Upper lobe of right lung (tissue), 1 donor: ENCODE measurements at places on chromosomes 16 and 17.

DNA sequence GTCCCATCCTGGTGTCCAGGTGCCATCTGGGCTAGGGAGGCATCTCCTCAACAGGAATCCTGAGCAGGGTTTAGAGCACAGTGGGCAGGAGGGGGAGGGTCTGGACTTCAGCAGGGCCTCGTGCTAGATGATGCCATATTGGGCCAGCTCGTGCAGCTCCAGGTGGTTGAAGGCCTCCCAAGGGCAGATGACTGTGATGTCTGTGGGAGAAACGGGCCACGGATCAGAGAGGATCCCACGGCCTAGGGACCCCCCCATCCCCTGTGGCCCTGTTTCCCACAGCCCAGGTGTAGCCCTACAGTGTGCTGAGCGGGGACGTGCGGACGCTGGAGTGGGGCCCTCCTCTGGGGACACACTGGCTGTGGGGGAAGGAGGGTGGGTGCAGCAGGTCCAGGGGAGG is 5.4 kb downstream of the PDE6G start:
- DNase-seq, result no peak

- DNase-seq, result no peak
Observed at GRCh38 chr17:80883831-80884735, 107.6 kb upstream of the CHMP6 start.

DNA sequence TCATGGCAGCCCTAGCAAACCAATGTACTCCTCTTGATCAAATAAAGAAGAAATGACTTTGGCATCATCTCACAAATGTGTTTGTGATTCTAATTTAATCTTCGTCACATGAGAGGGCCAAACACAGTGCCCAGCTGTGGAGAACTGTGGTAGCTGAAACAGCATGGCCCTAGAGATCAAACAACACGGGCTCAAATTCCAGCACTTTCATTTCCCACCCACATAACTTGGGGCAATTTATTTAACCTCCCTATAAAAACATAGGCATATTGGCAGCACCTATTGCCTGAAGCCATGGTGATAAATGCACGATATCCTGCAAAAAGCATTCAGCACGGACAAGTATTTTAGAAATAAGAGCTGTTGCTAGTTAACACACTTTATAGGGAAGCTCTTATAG is 2.5 kb downstream of the ACSM1 start:
- no peak for DNase-seq

GRCh38 chr16:71464231-71464630 is 2.2 kb upstream of the ZNF23 start:
- no peak for DNase-seq

DNA sequence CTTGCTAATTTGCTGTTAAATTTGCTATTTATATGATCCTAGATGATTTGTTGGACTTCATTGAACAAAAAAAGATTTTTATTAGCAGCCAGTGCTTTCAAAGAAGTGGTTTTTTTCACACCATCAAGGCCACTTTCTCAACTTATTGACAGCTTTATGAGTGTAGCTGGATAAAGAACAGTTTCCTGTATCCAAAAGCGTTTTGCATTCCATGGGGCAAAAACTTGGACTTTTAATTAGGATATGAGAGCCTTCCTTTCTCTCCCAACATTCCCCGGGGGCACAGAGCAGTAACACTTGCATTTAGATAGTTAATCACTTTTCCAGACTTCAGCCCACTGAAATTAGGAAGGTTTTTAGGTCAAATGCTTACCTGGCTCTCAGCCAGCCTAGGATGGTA is 177.1 kb upstream of the ELAC2 start:
- DNase-seq, result no peak

DNA sequence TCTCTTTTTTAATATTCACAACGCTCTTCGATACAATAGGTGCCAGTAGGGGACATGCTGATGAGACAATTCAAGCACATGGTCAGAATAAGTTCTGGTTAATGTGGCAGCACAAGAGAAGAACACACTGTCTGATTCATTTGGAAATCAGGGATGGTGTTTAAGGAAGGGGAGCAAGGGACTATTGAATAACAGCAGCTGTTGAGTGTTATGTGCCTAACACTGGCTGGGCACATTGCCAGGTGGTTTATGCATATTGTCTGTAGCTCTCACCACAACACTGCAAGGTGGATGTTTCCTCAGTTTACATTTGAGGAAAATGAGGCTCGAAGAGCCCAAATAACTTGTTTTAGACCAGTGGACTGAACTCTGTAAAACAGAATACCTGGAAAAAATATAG is 44.2 kb downstream of the LYRM9 start:
- no peak for DNase-seq

- DNase-seq, result no peak
Observed at GRCh38 chr17:19760746-19761145, 12.6 kb upstream of the ALDH3A1 start.

DNA sequence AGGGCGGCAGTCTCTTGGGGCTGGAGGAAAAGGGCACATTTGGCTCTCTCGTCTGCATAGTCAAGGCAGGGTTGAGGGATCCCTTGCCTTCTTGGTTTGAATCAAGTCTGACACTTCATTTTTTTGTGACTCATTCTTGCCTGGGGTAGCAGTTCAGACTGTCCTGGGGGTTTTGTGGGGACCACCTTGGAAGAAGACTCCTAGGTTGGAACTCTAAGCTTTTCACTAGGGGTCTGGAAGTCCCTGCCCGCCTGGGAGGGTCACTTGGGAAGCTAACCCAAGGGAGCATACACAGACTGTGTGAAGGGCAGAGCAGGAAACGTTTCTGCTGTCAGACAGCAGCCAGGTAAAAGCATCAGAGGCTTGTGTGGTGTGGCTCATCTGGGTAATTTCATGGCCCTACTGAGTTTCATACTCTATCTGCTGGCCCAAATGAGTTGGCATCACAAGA is 11.3 kb downstream of the YPEL2 start:
- no peak for DNase-seq

DNA sequence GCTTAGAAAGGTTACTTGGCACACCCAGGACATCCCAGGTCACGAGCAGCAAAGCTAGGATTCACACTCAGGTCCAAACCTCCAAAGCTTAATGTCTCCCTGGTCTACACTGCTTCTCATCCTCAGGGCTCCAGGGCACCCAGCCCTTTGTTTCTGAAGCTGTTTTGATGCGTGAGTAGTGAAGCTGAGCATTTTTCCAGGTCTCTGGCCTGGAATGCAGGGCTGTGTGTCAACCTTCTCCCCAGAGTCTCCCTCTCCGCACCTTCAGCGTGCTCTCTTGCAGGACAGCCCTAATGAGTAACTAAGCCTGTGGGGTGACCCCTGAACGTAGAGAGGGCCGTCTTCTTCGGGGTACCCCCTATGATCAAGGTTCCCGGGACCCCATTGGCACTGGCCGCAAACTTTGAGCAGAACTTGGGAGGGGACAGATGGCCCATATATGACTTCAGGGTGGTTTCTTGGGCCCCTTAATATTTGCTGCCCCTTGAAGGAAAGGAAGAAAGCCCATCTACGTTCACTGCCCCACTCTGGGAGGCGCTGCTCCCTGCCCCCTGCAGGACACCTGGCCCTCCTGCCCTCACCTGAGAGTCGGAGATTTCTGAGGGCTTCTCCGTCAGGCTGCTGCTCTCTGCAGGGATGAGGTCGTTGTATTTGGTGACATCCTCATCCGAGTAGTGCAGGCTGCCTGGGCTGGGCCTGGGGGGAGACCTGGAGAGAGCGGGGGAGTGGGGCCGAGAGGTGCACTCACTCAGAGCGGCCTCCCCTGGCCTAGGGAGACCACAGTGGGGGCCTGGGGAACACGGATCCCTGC is 36.4 kb upstream of the CDC42EP4 start:
- DNase-seq, result no peak

- no peak for DNase-seq
Observed at GRCh38 chr17:44636562-44636961, 19.7 kb upstream of the MEIOC start.

DNA sequence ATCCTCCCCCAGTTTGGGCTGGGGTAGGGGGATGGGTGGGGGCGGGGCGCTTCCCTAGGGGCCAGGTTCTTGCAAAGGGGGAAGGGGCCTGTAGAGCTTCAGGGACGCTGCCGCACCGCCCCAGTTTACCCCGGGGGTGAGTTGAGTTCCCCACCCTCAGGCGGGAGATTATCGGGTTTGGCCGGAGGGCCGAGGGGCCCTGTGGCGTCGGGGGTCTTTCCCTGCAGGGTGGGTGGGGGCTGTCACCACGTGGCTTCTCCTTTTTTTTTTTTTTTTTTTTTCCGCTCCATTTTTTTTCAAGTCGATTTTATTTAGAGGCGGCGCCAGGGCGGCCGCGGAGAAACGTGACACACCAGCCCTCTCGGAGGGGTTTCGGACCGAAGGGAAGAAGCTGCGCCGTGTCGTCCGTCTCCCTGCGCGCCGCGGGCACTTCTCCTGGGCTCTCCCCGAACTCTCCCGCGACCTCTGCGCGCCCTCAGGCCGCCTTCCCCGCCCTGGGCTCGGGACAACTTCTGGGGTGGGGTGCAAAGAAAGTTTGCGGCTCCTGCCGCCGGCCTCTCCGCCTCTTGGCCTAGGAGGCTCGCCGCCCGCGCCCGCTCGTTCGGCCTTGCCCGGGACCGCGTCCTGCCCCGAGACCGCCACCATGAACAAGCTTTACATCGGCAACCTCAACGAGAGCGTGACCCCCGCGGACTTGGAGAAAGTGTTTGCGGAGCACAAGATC is at the start of gene IGF2BP1:
Gene IGF2BP1, plus strand, starts transcription at position 283 of the 724 bp plus-strand sequence. Its CDS starts 361 bp downstream, at position 644.
- no peak for DNase-seq

DNA sequence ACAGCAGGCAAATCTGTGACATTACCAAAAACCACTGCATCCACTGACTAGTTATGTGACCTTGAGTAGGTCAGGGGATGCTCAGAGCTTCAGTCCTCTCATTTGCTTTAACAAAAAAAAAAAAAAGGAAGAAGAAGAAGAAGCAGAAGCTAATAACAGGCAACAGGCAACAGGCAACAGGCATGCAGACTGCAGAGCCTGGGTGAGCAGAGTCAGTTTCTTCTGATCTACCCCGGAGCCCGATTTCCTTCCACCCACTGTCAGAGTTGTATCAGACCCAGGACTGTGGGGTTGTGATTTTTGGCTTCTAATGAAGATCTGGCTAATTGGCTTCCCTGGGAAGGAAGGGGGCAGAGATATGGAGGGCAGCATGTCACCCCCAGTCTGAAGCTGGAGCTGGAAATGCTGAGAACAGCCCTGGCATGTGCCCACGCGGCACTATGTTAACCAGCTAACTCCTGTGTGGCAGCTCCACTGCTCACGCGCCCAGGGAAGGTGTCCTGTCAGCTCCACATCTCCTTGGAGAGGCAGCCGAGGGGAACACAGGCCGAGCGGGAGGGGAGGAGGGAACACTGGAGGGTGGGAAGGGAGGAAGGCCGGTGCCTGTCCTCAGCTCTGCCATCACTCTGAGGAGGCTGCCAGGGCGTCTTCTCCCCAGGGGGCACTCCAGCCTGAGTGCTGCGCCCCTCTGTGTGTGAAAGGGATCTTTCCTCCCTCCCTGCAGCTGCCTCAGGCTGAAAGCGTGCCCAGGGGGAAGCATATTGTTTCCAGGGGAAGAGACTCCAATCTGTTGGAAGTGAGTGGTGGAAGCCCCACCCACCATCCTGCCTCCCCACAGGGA is 17.6 kb downstream of the SRCIN1 start:
- no peak for DNase-seq

DNA sequence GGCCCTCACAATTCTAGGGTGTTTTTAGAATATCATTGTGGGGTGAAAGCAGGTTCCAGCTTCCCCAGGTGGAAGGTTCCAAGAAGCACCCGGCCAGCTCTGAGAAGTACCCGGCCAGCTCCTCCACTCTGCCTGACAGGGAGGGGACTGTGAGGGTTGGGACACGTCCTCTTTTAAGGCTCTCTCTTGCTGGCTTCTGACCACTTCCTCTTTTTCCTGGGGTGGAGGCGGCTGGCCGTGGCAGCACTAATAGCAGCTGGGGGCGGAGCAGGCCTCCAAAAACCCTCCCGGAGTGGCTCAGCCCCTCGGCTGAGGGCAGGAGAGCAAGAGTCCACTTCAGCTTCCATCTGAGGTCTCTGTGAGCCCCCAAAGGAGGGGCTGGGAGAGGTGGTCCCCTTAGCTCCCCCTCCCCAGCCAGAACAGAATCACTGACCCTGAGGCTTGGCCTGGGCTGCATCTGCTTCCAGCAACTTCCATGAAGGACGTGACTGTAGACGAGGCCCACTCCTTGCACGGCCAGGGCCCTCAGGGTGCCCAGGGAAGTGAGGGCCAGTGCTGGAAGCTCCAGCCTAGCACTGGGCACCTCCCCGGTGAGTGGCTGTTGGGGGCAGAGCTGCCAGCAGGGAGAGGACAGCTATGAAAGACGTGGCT is 26.7 kb upstream of the PLCG2 start:
- peak; percentile 84 for DNase-seq

DNA sequence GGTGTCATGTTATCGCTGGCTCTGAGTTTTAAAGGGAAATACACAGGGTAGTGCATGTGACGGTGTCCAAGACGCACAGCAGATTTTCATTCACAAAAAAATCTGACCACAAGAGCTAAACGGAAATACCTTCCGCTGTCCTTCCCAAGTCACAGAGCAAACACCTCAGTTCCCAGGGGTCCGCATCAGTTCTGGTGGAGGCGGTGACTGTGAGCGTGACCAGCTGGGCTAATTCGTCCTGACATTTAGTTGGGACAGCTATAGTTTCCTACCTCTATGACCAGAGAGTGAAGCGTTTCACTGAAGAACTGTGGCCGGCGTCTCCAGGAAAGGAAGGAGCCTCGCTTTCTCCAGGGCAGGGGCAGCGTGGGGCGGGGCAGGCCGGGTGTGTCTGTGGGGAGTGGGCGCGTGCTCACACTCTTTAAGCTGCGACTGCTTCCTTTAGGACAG is 10.5 kb upstream of the FASN start:
- DNase-seq, result no peak

GRCh38 chr17:33082529-33083173 is 91.0 kb downstream of the SPACA3 start:
- no peak for DNase-seq

DNA sequence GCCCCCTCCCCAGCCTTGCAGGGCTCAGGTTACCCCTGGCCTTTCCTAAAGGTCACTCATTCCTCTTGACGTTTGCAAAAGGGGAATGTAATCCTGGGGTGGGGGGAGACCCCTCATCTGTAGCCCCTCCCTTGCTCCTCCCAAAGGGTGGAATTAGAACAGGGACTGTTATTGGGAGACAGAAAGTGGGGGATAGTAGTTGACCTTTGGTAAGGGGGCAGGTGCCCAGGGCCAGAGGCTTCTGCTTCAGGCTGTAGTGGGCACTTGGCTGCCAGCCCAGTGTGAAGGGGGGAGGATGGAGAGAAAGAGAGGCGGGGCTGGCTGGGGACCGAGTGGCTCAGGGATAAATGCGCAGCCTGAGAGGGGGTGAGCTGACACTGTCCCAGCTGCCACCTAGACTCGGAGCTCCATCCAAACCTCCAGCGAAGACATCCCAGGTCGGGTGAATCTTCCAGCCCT is at the start of gene ENO3:
Gene ENO3, plus strand, starts transcription at position 374 of the 459 bp plus-strand sequence. CDS start 711 bp downstream, outside the sequence.
- no peak for DNase-seq

GRCh38 chr17:10870336-10871050 is 32.6 kb upstream of the PIRT start:
- DNase-seq, result no peak
